Stimulated activated naive CD4-positive, alpha-beta T cell treated with Interleukin-2 at 50 U/mL for 16 hours (primary cell): ENCODE measurements at places on chromosomes 4 and X.
A peak's percentile ranks its signal among the peaks of the same experiment; 100 is the strongest.

DNA sequence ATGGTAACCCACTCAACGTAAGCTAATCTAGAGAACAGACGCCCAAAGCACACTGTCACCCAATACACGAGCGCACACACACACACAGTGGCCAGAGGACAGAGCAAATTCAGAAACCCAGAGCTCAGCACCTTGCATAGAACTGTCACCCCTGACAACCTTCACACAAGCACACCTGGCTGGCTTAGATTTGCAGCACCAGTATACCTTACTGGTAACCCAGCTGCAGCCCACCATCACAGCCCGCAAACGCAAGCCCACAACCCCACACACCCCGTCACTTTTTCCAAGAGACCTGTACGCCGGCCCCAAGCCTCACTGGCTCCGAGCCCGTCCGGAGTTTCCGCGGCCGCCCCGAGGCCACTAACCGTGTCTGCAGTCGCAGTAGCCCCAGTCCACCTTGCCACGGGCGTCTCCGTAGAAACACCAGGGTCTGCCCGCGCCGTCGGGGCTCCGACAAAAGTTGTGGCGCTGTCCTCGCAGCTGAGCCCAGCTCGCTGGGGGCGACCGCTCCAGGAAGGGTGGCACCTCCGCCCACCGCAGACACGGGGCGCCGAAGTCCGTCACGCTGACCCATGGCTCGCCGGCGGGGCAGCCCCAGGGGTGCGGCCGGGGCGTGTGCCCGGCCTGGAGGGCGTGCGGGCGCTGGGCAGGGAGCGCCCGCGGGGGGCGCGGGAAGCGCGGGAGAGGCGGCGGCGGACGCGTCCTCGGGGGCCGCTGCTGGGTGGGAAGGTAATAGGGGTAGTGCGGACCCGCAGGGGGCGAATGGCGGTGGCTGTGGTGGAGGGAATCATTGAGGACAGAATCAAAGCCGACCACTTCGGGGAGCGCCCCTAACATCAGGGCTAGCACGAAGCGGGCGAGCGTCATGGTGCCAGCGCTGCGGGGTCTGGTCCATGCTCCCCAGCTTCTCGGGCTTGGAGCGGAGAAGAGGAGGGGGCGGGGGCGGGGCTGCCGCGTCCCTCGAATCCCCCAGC lies 664 bp downstream of the PRSS12 start:
- DNase-seq: peak; percentile 3

GRCh38 chr4:159137176-159137575 lies 34.3 kb downstream of the RAPGEF2 start:
- no peak for DNase-seq

- no peak for DNase-seq
These were observed 50.5 kb downstream of the OCRL start for GRCh38 chrX:129590596-129590995.

- DNase-seq: no peak
These were observed 17.4 kb downstream of the ATP5ME start for GRCh38 chr4:656436-657337.

DNA sequence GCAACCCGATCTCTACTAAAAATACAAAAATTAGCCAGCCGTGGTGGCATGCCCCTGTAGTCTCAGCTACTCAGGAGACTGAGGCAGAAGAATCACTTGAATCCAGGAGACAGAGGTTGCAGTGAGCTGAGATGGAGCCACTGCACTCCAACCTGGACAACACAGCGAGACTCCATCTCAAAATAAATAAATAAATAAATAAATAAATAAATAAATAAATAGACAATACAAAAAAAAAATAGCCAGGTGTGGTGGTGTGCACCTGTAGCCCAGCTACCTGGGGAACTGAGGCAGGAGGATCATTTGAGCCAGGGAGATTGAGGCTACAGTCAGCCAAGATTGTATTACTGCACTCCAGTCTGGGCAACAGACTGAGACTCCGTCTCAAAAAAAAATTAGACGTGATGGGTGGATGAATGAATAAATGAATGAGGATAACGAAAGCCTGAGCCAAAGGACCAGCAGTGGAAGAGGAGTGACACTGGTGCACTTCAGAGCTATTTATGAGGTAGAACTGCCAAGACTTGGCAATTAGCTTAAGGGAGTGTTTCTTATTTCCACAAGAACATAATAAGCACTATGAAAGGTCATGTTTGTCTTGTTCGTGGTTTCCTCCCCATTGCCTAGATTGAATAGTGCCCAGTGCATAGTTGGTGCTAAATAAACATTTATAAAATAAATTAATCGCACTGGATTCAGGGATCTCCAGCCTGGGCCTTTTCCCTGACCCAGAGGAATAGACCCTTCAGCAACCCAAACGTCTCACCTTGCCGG lies 232.2 kb downstream of the IDS start:
- no peak for DNase-seq

GRCh38 chr4:107258359-107258758 lies 222.2 kb upstream of the DKK2 start:
- no peak for DNase-seq

DNA sequence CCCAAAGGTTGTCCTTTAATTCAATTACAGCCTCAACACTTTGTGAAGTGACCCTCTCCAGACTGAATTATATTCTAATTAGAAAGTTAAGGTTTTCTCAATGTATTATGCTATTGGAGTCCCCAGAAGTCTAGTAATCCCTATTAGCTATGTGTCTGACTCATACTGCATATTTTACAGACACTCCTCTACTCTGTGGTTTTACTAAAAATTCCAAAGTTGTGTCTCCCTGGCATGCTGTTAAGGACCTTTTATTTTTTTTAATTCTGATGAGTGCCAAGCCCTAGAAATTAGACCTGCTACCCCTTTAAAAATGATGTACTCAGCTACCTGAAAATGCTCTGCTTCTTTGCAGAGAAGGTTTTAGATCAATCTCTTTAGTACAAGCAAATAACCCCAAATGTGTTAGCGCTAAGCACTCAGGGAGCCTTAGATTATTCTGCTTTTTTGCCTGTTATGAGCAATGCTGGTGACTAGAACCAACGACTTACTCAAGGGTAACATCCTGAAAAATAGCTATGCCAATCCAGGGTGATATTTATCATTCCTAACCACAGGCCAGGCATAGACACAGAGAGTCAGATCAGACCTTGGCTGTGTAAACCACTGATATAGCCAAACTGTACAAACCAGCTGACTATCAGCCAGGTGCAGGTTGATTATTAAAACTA lies 26.1 kb upstream of the CXCL13 start:
- no peak for DNase-seq

GRCh38 chr4:54392479-54392878 lies 163.4 kb downstream of the PDGFRA start:
- DNase-seq: no peak

- no peak for DNase-seq
These were observed 125.0 kb upstream of the PDLIM3 start for GRCh38 chr4:185660340-185660739.

GRCh38 chr4:41299486-41299885 lies 42.8 kb downstream of the UCHL1 start:
- no peak for DNase-seq
